NCI-H1092 (cell line): ENCODE measurements at places on chromosomes 5 and 9.

DNA sequence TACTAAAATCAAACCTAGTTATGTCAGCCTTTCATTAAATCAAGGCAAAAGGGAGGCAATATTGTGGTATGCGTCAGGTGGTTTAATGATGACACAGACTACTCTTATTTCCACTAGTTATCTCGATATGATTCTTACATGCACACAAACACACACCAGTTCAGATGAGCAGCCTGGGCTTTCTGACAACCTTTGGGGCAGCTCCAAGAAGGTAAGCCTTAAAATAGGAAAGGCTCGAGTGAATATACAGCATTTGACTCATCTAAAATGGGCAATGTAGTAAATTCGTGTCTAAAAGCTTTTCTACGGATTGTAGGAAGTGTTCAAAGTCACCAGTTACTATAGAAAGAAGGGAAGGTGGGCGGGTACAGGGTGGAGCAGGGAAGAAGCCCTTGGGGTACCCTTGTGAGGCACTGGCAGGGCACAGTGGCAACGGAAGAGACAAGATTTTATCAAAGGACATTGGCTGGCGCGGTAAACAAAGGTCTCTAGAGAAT, 1.9 kb downstream of the ANKH start:
- DNase-seq: no peak

GRCh38 chr9:98226957-98227356, 28.5 kb downstream of the TBC1D2 start:
- no peak for DNase-seq

- no peak for DNase-seq
Observed at GRCh38 chr5:82873452-82873851, 203.7 kb downstream of the TMEM167A start.

- peak; percentile 38 for DNase-seq
Observed at GRCh38 chr5:2173151-2173834, 290.6 kb upstream of the IRX4 start.

- no peak for DNase-seq
Observed at GRCh38 chr9:76463211-76463610, 4.2 kb downstream of the GCNT1 start.

DNA sequence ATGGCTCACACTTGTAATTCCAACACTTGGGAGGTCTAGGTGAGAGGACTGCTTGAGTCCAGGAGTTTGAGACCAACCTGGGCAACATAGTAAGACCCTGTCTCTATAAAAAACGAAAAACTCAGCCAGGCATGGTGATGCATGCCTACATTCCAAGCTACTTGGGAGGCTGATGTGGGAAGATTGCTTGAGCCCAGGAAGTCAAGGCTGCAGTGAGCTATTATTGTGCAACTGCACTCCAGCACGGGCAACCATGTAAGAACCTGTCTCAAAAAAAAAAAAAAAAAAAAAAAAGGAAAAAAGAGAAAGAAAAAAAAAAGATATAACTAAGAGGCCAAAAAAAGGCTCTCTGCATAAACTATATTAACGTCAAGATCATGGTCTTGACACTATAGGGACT, 27.3 kb downstream of the GIN1 start:
- no peak for DNase-seq

DNA sequence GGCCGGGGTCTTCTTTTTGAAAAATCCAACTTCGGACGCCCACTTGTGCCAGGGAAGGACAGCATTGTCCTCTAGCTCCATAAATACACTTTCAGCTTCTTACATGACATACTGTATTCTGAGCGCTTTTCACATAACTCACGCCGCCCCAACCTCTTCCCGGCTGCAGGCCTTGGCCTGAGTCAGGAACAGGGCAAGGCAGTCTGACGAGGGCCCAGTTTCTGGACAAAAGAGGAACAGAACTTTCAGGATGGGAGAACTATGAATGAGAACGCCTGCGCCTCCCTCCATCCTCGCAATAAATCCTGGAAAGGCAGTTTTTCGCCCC, 650 bp downstream of the DCTN4 start:
- no peak for DNase-seq

GRCh38 chr5:124782262-124782661, 35.8 kb upstream of the ZNF608 start:
- no peak for DNase-seq

- DNase-seq: peak; percentile 48
Observed at GRCh38 chr9:26975728-26976707, 19.8 kb downstream of the IFT74 start.
